Left renal cortex interstitium (tissue), 4 donors: ENCODE measurements at places on chromosomes 13 and 19.

DNA sequence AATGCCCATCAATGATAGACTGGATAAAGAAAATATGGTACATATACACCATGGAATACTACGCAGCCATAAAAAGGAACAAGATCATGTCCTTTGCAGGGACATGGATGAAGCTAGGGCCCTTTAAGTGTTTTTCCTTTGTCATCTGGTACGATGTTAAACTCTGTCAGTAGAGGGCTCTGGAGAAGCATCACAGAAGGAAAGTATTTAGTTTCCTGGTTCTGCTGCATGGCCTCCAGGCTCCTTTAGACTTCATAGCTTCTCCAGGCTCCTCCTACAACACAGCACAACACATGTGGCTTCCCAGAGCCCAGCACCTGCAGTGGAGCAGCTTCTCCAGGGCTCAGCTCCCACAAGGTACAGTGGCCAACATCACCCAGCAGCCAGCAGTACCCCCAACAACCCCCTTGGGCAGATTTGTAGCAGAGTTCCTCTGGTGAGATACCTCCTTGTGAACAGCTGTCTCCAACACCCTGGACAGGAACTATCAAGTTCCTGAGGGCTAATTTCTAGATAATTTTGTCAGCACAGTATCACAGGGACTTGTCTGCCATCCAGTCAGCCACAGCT is 63.4 kb downstream of the KCTD12 start:
- no peak for DNase-seq

GRCh38 chr13:81383444-81383843 is 1042.5 kb upstream of the SPRY2 start:
- no peak for DNase-seq

- no peak for DNase-seq
Observed at GRCh38 chr13:107450931-107451330, 764.4 kb downstream of the LIG4 start.

GRCh38 chr13:51873117-51873798 is 11.5 kb downstream of the CCDC70 start:
- no peak for DNase-seq

DNA sequence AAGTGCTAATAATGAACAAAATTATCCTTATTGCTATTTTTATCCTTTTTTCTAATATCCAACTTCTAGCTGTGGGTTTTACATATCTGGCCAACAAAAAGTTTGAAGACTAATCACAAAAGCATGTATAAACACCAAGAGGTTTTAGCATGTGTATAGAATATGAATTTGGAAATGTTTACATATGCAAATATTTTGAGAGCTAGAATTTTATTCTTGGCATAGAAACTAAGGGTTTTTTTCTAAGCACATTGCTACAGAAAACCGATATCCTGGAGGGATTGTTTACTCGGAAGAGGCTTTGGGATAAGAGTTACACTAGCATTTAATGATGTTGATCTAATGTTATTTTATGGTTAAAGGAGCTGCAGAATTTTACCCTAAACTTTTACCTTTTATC is 392.1 kb downstream of the EFNB2 start:
- no peak for DNase-seq

DNA sequence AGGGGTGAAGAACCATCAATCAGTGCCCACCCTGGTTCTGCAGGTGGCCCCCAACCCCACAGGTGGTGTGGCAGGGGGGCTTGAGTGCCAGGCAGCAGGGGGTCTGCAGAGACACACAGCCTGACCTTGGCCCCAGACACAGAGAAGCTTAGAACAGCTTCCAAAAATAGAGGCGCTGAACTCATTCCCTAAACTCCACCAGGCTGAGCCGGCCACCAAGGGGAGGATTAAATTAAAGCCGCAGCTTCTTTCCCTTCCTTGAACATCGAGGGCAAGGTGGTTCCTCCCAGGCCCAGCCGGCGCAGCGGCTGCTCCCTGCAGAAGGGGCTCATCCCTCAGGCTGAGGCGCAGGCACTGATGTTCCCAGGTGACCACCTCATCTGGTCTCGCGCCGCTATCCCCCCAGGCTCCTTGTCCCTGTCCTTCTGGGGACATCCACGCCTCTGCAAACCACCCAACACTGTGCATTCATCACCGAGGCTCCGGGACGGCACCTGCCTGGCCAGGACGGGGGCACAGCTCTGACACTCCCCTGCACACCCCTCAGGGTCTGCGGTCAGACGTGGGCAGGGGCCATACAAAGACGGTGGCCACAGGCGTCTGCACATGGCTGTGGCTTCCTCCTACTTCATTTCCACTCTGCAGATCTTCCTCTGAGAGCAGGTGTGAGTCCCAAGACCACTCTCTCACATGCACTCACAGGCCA is 30.9 kb downstream of the LAMP1 start:
- no peak for DNase-seq

DNA sequence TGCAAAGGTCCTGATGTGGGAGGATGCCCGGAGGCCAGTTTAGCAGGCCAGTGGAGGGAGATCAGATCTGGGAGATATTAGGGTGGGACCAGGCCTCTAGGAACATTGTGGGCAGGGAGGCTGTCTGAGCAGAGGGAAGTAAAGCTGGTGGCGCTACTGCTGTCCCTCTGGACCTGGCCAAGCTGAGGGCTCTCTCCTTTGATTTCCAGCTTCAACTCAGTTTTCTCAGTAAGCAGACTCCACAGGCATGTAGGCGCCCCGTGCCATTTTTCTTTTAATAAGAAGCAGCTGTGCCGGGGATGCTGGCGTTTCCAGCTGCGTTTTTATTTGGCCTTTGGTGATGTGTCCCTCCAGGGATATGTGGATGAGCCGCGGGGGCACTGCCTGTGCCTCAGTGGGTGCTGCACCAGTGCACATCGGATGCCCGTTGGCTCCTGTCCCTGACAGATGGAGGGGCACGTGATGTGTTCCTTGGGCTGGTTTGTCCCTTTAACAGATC is 6.7 kb downstream of the DNM2 start:
- no peak for DNase-seq

DNA sequence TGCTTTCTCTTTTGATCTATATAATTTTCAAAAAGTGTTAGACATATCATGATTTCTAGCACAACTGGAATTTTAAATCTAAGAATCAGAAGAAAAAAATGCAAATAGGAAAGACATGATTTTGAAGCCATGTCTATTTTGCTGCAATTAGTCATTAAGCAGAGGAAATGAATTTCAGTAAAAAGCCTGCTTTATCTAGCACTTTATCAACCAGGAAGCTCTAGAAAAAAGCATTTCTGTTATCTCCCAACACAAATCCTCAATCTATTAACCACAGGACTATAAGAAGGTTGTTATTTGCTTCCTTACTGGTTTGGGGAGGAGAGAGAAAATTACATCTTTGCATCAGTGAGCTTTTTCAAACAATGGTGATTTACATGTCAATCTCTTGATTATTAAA is 716.7 kb downstream of the DIAPH3 start:
- DNase-seq = no peak

DNA sequence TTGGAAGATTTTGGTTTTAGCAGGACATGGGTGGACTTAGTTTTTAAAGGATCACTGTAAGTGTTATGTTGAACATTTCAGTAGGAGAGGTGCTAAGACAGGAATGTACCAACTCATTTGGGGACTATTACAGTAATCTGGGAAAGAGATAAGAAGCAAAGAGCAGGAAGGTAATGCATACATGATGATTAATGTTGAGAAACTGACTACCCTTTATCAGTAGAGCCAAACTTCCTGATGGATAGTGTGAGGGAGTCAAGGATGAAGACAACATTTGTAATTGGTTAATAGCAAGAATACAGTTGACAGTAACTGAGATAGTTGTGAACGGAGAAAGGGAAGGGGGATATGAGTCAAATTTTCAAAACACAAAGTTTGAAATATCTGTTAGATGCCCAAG is 421.9 kb upstream of the PRR20A start:
- DNase-seq = no peak

- DNase-seq = no peak
Observed at GRCh38 chr13:51681037-51681678, 96.9 kb downstream of the WDFY2 start.

- DNase-seq = no peak
Observed at GRCh38 chr13:103805771-103806170, 739.6 kb upstream of the SLC10A2 start.

DNA sequence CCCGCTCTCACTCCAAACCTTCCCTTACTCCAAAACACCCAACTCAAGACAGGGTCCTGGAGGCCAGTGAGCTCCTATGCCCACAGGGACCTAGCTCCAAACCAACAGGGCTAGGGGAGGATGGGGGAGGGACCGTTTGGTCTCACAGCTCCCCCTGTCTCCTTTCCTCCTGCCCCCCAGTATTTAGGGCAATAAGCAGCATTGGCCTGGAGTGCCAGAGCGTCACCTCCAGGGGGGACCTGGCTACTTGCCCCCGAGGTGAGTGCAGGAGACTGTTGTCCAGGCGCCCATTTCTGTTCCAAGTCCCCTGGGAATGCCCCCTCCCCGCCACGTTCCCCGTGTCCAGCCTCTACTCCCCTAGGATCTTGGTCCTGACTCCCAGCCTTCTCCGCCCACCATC is 792 bp downstream of the RETN start:
- no peak for DNase-seq

DNA sequence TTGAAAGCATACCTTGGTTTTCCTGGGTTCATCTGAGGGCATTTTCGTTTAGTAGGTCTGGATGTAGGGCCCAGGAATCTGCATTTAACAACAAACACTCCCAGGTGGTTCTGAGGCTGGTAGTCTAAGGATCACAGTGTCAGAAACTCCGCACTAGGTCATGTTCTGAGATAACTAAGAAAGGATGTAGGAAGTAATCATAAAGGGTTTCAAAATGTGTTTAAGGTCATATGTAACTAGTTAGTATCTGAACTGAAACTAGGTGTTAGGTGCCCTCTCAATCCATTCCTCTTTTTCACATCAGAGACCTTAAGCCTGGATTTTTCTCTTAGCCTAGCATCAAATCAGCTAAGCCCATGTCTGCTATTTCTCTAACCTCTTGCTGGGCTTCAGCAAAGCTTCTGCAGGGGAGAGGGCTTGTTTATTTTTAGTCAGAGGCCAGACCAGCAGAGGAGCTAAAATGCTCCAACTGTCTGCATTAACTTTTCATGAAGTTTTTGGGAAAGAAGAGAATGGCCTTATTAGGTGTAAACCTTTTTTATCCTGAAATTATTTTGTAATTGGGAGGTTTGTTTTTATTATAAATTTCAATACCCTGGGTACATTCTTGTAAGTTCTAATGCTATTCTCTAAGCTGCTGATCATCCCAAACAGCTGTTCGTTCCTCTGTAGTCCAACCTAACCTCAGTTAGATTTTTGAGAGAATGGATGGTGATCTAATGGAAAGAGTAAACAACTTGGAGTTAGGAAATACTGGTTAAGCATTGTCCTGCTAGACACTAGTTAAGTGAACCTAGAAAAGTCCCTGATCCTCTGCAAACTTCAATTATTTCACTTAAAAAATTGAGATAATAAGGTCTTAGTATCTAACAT is 262.8 kb upstream of the RFC3 start:
- no peak for DNase-seq

- DNase-seq = no peak
Observed at GRCh38 chr13:23788459-23788858, 100.7 kb downstream of the MIPEP start.

DNA sequence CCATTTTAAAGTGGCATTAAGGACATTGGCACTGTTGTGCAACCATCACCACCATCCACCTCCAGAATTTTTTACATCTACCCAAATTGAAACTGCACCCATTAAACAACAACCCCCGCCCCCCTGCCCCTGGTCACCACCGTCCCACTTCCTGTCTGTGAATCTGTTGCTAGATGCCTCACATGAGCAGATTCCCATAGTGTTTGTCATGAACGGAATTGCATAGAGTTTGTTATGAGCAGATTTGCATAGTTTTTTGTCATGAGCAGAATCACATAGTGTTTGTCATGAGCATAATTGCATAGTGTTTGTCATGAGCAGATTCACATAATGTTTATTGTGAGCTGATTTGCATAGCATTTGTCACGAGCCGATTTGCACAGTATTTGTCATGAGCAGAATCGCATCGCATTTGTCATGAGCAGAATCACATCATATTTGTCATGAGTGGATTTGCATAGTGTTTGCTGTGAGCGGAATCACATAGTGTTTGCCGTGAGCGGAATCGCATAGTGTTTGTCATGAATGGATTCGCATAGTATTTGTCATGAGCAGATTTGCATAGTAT is 54.0 kb upstream of the GTF3A start:
- DNase-seq = no peak

GRCh38 chr13:113052971-113053370 is 52.6 kb upstream of the F7 start:
- DNase-seq = no peak

DNA sequence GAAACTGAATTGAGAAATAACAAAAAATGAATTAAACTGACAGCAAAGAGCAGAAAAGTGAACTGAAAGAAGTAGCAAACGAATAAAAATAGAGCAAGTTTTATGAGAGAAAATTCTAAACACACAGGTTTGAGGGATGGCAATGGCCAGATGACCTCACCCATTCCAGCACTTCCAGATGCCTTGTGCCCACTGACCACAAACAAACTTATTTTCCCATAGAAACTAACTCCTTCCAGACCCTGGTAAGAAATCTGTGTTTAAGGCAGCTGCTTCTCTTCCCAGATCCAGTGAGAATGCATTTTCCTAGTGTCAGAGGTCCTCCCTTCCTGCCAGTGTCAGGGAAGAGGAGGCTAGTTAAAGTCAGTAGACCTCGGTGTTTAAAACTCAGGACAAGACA is 51.7 kb downstream of the RXFP2 start:
- no peak for DNase-seq
